ENCODE measurements at places on chromosomes 3 and 15.
A peak's percentile ranks its signal among the peaks of the same experiment; 100 is the strongest.

DNA sequence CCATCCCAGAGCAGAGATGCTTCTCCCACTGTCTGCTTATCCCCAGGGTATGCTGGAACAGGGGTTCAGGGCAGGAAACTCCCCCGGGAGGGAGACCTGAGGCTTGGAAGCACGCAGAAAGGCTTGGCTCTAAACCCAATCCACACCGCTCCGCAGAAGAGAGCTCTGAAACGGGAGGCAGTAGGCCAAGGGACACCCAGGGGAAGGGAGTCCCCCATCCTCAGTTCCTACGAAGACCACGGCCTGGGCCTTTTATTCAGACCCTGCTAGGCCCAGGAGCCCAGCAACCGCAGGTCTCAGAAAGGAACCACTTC is 1.8 kb upstream of the HAPLN3 start:
- no peak for DNase-seq

DNA sequence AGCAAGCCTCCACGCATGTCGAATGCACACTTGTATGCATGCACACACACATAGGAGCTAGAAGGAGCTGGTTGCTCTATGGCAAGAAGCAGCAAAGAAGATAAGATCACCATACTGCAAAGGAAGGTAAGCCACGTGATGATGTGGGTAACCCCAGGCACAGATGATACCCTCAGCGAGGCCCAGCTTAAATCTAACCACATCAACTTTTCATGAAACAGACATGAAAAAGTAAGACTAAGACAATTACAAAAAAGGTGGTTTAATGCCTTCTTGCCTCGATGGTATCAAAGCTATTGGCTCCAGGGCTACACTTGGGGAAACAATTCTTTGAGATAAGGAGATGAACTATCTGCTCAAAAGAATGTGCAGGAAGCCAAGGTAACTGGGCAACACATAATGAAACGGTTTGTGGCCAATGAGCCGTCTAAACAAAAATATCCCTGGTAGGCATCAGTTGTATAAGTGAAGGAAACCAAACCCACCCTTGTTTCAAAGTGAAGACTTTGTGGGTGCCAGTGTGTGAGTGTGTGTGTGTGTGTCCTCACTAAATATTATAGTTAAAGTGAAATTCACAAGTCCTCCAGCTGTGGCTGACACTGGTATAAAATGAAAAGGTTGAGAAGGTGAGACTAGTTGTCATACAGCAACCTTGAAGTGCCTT is 365.7 kb upstream of the ICE2 start:
- peak; percentile 8 for DNase-seq

- no peak for DNase-seq
Observed at GRCh38 chr3:198113206-198114053, 153.4 kb downstream of the LMLN start.

DNA sequence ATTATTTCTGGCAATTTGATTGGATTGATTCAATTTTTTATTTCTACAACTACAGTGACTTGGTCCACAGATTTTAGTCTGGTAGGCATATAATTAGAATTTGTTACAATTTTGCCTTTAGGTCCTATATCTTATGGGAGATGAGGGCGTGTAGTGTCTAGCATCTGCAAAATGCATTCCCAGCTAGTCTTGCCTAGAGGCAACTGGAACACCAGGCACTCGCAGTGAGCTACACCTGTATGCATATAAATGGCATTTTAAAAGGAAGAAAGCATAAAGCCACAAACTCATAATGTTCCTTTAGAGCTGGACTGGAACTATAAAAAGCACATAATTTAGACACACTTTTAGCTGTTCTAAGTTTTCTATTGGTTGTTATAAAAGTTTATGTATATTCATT is 17.9 kb upstream of the SPPL2A start:
- DNase-seq: no peak

- no peak for DNase-seq
Observed at GRCh38 chr3:115071166-115071565, 75.9 kb downstream of the ZBTB20 start.

GRCh38 chr3:31613177-31613576 is 80.5 kb downstream of the STT3B start:
- no peak for DNase-seq

DNA sequence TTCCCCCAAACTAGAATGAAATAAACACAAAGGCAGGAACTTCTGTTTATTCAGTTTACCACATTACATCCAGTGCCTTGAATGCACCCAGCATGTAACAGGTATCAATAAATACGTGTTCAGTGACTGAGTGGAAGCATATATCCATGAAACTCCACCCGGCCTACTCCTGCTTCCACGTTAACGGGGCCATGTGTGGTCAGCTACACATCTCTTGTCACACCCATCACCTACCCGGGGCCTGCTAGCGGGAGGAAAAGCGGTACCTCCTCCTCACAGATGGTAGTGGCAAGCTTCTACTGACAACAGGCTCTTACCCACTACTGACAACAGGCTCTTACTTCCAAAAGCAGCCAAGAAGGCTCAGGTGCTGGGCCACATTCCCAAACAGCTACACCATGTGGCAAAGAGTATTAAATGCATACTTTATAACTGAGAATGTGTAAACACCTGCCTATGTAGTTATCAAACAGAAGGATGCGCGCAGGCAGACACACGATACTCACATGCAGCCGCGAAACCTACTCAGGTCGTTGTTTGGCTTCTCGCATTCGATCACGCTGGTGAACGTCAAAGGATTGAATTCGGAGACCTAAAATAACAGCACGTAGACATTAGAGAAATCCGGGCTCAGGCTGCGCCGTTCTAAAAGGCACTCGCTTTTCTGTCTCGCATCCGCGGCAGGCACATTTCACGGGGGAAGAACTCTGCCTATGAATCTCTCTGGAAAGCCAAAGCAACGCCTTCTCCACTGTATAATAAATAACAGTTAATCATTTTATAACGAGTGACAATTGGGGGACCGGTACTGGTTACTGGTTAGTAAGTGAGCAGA is 127.4 kb downstream of the ATP10A start:
- no peak for DNase-seq

GRCh38 chr3:45832699-45833098 is 9.2 kb downstream of the LZTFL1 start:
- DNase-seq: no peak

GRCh38 chr3:132654721-132655120 is 4.9 kb downstream of the ACAD11 start:
- no peak for DNase-seq

DNA sequence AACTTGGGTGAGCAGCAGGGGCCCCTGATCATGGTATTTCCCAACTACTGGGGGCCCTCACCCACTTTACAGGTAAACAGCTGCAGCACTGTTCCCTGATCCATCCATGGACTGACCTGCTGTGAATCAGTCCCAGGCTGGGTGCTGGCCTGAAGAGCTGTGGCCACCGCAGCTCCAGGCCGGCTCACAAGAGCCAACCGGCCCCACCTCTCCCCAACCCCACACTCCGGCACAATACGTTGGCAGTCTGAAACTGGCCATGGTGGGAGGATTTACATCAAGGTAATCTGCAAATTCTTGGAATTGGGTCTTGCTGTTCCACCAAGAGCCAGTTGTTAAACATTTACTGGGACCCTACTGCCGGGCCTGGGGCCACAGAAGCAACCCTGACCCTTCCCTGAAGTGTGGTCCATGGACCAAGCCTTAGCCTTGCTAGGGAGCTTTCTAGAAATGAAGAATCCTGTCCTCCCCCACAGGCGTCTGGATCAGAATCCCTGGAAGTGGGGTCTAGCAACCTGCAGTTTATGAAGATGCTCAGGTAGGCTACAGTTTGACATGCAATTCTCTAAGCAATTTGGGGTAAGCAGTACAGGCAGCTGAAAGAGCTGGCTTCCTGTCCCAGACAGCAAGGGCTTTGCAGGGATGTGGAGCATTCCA is 3.7 kb downstream of the SLC6A20 start:
- DNase-seq: no peak

DNA sequence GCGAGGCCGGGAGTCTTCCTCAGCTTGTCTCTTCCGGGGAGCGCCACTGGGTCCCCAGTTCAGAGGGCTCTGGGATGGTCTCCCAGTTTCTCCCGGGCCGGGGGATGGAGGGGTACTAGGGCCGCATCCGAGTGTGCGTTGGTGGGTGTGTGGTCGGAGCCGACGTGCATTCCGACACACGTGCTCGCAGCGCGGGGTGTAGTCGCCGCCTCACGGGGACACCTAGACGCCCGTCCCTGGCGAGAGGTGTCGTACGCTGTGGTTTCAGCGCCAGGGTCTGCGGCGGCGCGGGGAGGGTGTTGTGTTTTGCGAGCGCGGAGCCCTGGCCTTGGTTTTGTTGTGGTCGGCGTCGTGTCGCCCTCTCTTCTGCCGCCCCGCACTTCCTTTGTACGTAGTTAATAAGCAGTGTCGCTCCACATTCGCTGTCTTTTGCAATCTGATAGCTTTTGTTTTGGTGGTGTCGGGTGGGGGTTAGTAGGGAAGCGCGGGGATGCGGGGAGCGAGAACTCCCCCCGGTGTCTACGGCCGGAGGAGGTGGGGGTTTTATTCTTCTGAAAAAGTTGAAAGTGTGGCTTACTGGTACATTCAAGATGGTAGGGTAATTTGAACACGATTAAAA is 2.2 kb downstream of the IGF1R start:
- DNase-seq: no peak

DNA sequence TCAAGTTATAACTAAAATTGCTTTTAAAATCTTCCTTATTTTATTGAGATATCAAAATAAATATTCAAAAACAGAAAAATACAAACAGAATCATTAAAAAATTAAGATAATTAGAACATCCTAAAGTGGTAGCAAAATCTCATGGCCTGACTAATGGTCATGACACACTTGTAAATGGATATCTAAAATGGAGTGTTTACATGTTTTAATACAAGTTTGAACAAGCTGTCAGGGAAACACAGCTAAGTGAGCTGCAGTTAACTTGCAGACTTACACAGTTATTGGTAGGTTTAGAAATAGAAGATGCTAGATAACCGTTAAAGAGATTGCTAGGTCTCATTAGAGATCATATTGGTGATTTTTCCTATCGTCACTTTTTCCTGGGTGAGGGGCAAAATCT is 242.3 kb downstream of the LPP start:
- DNase-seq: no peak

GRCh38 chr3:161349529-161350312 is 21.6 kb downstream of the SPTSSB start:
- no peak for DNase-seq

DNA sequence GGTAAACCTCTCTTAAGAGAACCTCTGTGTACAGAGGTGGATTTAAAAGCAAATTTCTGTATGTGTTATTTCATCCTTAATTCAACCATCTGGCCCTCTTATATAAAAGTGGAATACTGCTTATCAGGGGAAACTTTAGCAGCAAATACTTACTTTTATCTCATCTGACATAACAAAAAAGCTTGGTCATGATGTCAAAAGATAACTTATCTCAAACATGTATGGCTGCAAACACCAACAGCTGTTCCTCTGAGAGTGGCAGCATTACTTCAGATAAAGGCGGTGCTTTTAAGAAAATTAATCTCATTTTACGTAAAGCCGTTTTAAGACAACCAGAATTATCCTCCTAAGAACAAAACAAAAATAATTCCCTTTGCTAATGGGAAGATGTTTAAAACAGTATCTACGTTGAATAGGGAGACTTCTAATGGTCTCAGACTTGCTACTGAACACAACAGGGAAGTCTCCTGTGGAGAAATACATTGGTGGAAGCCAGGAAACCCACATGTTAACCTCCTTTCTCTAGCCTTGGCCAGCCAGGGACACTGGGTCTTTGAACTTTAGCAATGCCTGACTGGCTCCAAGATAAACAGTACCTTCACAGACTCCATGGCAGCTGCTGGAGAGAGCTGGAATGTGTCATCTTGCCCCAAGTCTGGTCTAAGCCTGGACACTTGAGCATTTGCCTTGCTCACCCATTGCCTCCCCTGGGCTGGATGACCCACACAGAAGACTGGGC is 18.1 kb downstream of the ARRDC4 start:
- DNase-seq: no peak

- peak; percentile 92 for DNase-seq
Observed at GRCh38 chr15:41774062-41774881, at the start of gene MAPKBP1. MAPKBP1 (plus strand) TSS chr15:41774484; CDS start chr15:41775276, 792 bp downstream.

DNA sequence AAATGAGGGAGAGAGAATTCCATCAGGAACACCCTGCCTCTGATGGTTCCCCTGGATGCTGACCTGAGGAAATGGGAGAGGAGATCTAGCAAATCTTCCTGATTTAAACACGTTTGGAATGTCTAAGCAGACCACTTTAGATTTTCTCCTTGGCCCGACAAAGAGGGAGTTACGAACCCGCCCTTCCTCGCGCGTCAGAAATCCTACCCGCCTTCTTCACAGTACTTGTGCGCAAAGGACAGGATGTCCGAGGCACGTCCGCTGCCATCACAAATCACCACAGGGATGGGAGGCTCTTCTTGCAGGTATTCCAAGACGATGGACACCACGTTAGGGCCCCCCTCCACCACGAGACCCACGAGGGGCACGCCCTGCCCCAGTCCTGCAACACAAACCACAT is 38.6 kb downstream of the TRPM1 start:
- no peak for DNase-seq

GRCh38 chr3:113158171-113158570 is 53.2 kb upstream of the BOC start:
- no peak for DNase-seq

DNA sequence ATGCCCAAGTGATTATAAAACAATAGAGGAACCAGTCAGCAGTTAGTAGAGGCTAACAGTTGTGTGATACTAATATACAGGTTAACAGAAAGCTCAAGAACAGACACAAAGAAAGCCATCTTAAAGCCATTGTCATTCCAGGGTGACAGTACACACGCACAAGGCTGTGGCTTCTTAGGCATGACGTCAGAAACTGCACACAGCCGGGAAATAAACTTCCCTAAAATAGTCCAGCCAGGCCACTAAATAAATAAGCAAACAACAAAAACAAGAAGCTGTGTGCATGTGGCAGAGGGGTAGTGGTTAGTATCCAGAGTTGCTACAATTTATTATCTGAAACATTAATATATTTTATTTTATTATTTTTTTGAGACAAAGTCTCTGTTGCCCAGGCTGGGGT is 49.8 kb downstream of the PPCDC start:
- no peak for DNase-seq

DNA sequence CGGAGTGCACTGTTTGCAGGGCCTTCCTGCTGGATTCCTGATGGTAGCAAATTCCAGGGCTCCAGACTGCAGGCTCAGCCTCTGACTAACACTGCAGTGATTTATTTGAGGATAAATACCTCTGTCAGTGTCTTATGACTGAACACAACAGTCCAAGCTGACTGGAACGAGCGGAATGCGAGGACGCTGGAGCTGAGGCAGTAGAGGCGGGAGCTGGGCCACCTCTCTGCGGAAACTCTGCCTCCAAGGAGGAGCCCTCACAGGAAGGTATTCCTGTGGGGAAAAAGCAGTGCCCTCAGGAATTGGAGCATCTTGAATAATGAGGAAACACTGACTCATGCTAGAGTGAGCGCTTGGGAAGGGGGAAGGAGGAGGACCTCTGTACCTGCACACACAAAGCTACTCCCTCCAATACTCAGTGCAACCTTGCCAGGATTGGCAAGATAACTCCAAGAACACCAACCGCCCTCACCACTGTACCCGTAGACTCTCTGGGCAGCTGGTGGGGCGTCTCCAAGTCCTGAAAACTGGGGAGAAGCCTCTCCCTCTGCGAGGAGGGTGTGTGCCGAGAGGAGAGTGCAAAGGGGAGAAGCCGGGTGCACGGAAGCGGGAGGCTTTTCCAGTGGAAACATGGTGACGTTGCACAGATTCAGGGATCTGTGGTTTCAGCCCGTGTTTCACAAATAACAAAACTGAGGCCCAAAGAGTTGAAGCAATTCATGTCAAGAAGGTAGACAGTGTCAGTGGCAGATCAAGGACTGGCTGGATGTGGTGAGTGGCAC is 43.0 kb downstream of the VGLL4 start:
- no peak for DNase-seq
